ENCODE measurements at places on chromosomes 4 and X. TPM values are rescaled to one million over a fixed set of nuclear protein-coding genes. Genes with fewer than 3 reads are reported as not detected.

The MED14 gene
- total RNA-seq, result 16.1 TPM

The MND1 gene
- total RNA-seq, result 32.7 TPM

- no peak overlapping the region for H3K27ac ChIP-seq
- no peaks in the 10 kb centered on the region for H3K36me3 ChIP-seq
- no peak for DNase-seq
- no peak overlapping the region for H3K4me3 ChIP-seq
- H3K4me1 ChIP-seq, result no peaks in the 10 kb centered on the region
- no peaks in the 10 kb centered on the region for H3K27me3 ChIP-seq
These were observed 457.1 kb downstream of the MID1IP1 start for GRCh38 chrX:39258331-39258730.

GRCh38 chrX:2705046-2705832, 14.1 kb downstream of the CD99 start:
- no peak for DNase-seq
- peak overlapping the region; percentile 99 for H3K27ac ChIP-seq
- H3K4me1 ChIP-seq, result peaks cover 79% of the 10 kb centered on the region

- H3K4me1 ChIP-seq, result peaks cover 48% of the 10 kb centered on the region
- no peak overlapping the region for H3K4me3 ChIP-seq
- peaks cover 15% of the 10 kb centered on the region for H3K36me3 ChIP-seq
These were observed 2.0 kb upstream of the MXD4 start for GRCh38 chr4:2263926-2264321.

DNA sequence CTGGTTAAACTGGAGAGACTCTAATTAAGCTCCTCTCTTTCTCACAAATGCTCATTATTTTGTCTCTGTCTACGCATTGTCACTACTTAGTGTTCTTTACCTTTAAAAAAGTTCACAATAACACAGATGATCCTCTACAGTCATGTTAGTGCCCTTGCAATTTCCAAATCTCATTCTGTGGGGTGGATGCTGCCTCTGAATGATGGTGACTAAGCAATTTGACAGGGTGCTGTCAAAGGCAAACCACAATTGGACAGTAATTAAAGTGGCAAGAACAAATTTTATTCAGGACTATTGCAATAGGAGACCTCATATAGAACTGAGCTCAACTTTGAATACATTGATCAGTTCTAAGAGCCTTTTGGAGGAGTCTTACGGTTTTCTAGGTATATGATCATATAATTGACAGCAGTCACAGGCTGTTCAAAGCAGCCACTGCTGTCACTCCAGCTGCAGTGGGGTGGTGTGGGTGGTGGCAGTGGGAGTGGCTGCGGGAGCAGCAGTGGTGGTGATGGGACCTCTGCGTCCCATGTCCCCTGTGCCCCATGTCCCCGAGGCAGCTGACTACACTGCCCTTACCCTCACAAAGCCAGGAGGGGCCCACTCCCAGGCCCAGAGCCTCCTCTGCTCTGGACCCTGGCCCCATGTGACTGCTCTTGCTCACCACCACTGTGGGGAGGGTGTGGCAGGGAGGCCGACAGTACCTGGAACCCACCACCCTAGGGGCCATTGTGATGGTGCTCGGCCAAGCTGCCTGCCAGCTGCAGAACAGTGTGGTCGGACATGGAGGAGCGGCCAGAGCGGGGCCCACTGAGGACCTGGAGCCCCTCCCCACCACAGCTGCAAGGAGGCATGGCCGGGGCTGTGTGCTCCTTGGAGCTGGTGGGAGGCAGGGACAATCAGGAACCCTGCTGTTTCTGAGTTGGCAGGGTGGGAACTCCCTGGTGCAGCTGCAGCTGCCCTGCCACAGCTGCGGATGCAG, 30.4 kb upstream of the PAGE1 start:
- no peak for DNase-seq
- H3K4me3 ChIP-seq, result no peak overlapping the region
- no peaks in the 10 kb centered on the region for H3K4me1 ChIP-seq
- no peaks in the 10 kb centered on the region for H3K27me3 ChIP-seq
- H3K27ac ChIP-seq, result no peak overlapping the region

The CCDC149 gene
- total RNA-seq, result 1.5 TPM

The SHOX gene
- not detected for total RNA-seq

The ATG4A gene
- 14.7 TPM for total RNA-seq

DNA sequence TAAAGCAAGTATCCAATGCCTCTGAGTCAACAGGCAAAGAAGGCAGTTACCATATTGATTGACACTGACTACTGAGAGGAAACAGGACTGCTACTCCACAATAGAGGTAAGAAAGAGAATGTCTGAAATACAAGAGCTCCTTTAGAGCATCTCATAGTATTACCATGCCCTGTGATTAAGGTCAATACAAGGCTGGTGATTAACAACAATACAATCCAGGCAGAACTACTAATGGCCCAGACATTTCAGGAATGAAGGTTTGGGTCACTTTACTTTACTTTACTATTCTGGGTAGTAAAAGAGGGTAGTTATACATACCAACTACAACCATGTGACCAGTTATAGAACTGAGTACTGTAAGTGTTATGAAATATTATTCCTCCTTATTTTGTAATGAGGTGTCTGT, 44.5 kb downstream of the BRWD3 start:
- H3K4me1 ChIP-seq, result no peaks in the 10 kb centered on the region
- DNase-seq, result no peak
- no peaks in the 10 kb centered on the region for H3K27me3 ChIP-seq
- H3K4me3 ChIP-seq, result no peak overlapping the region

GRCh38 chr4:184510401-184510800, 36.1 kb upstream of the IRF2 start:
- no peaks in the 10 kb centered on the region for H3K36me3 ChIP-seq
- peak overlapping the region; percentile 15 for H3K27ac ChIP-seq

DNA sequence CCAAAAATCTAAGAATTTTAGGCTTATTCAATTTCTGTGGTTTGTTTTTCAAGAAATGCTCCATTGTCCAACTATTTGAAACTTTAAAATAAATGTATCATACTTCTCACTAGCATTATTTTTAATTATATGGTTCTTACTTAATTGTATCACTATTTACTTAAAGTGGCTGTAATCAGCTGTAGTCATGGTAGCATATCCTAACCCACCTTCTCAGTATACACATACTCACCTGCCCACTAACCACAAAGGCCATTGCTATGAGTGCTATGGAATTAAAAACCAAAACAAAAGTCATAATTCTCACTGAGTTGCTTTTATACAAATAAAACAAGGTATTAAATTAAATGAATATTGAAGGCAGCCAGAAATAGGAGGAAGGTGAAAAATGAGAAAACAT, 5.0 kb downstream of the FBXO8 start:
- DNase-seq, result no peak
- H3K27ac ChIP-seq, result no peak overlapping the region
- no peak overlapping the region for H3K4me3 ChIP-seq
- H3K27me3 ChIP-seq, result no peaks in the 10 kb centered on the region

DNA sequence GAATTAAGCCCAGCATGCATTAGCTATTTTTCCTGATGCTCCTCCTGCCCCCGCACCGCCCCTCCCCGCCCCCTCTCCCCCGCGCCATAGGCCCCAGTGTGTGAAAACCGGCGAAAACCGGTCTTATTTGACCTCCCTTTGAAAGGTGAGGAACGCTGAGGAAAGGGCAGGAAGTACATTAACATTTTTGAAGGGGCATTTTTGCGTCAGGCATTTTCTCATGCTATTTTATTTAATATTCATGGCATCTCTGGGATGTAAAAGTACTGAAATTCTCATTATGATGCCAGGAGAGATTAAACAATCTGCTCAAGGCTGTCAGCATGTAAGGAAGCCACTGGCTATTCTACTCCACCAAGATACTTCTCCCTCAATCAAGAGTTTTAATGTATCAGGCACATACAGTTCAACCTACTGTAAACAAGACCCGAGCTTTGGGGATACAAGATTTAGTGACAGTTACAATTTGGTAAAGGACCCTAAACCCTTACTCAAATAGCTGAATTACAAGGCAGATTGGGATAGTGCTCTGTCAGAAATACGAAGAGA, 1.2 kb upstream of the NMU start:
- DNase-seq, result no peak
- H3K27me3 ChIP-seq, result peaks cover 62% of the 10 kb centered on the region
- no peak overlapping the region for H3K4me3 ChIP-seq
- H3K27ac ChIP-seq, result no peak overlapping the region

- no peak overlapping the region for H3K27ac ChIP-seq
- no peaks in the 10 kb centered on the region for H3K27me3 ChIP-seq
These were observed 35.7 kb downstream of the LDB2 start for GRCh38 chr4:16862697-16863096.

The NUDT10 gene
- total RNA-seq, result 0.85 TPM

- no peaks in the 10 kb centered on the region for H3K27me3 ChIP-seq
- no peak for DNase-seq
- peaks cover 11% of the 10 kb centered on the region for H3K4me1 ChIP-seq
- peaks cover 43% of the 10 kb centered on the region for H3K36me3 ChIP-seq
- no peak overlapping the region for H3K27ac ChIP-seq
These were observed 7.3 kb downstream of the MAEA start for GRCh38 chr4:1297023-1297395.

DNA sequence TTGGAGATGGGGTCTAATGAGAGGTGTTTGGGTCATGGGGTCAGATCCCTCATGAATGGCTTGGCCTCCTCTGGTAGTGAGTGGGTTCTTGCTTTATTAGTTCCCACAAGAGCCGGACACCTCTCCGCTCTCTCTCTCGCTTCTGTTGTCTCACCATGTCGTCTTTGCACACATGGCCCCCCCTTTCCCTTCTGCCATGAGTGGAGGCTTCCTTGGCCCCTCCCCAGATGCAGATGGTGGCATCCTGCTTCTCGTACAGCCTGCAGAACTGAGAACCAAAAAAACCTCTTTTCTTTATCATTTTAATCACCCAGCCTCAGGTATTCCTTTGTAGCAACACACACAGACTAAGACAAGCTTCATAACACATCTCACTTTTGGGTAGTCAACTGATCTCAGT, 49.6 kb upstream of the SPRY1 start:
- H3K36me3 ChIP-seq, result no peaks in the 10 kb centered on the region
- DNase-seq, result no peak
- peak overlapping the region; percentile 84 for H3K27ac ChIP-seq

DNA sequence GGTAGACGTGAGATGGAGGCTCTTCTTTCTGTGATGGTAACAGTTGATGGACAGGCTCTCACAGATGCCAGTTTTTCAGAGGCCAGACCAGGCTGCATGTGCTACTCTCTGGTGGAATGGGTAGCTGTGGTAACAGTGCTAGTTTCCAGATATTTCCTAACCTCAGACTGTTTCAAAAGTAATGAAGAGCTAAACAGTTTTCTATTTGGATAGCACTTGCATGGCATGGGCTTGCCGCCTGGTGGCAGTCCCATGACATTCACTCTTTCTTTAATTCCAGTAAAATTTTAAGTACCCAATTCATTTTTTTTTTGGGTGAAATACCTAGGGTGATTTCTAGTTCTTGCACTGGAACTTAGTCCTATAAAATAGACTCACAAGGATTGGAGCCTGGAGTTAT, 220.2 kb upstream of the MAD2L1 start:
- no peaks in the 10 kb centered on the region for H3K4me1 ChIP-seq
- no peaks in the 10 kb centered on the region for H3K36me3 ChIP-seq
- no peak overlapping the region for H3K27ac ChIP-seq
- H3K27me3 ChIP-seq, result no peaks in the 10 kb centered on the region
- H3K4me3 ChIP-seq, result no peak overlapping the region

DNA sequence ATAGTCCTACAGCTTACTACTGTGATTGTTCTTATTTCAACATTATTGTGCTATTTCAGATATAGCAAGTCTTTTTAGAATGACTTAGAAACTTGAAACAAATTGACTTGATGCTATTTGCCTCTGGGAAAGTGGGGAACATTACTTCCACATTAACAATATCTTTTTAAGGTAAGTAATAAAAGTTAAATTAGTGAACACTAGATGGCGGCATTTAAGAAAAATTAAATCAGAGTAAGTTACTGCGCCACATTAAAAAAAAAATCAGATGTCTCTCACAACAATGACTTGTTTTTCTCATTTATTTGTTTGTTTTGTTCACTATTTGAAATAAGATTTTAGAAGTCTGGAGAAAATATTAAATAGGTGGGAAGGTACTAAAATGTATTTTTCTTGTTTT, 1026.9 kb upstream of the SLIT2 start:
- no peaks in the 10 kb centered on the region for H3K4me1 ChIP-seq
- no peak overlapping the region for H3K4me3 ChIP-seq
- no peak for DNase-seq
- H3K36me3 ChIP-seq, result no peaks in the 10 kb centered on the region
- no peak overlapping the region for H3K27ac ChIP-seq

DNA sequence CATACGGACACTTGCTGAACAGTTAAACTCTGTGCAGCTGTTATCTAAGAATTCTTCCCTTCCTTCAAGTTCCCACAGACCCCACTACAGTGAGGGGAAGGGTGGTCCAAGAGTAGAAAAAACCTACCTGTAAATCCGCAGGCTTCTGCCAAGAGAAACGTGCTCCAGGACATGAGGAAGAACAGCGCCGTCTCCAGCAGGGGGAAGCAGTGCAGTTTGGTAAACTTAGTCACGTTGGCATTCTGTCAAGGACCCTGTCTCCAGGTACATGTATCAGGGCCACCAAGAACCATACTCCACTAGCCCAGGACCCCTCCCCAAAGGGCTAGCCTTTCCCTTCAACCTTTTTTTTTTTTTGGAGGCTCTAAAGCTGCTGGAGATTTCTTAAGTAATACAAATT, 79.9 kb downstream of the CHST7 start:
- H3K27me3 ChIP-seq, result no peaks in the 10 kb centered on the region
- no peaks in the 10 kb centered on the region for H3K36me3 ChIP-seq
- DNase-seq, result peak; percentile 42
- peaks cover 23% of the 10 kb centered on the region for H3K4me1 ChIP-seq
- no peak overlapping the region for H3K27ac ChIP-seq

GRCh38 chr4:180947425-180947824, 1295.8 kb upstream of the TENM3 start:
- no peak for DNase-seq
- no peak overlapping the region for H3K4me3 ChIP-seq
- no peaks in the 10 kb centered on the region for H3K36me3 ChIP-seq
- no peak overlapping the region for H3K27ac ChIP-seq

DNA sequence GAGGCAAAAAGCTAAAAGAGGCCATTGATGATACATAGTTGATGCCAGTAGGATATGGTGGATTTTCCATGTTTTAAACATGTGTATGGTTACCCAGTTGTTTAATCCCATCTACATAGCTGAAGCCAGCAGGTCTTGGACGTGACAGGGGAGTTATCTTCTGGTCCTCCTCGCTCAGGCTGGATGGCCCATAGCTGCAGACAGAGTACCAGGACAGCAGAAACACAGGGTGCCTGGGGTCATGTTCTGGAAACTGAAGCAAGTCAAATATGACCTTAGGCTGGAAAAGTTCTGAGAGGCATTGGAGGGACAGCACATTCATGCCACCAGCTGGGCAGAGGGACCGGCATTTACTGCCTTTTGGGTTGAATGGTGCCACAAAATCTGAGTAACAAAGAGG, 118.0 kb upstream of the GPC4 start:
- H3K27ac ChIP-seq, result no peak overlapping the region
- H3K4me1 ChIP-seq, result no peaks in the 10 kb centered on the region
- H3K4me3 ChIP-seq, result no peak overlapping the region
- DNase-seq, result no peak
- no peaks in the 10 kb centered on the region for H3K27me3 ChIP-seq

- H3K27me3 ChIP-seq, result peaks cover 92% of the 10 kb centered on the region
- no peaks in the 10 kb centered on the region for H3K4me1 ChIP-seq
- DNase-seq, result no peak
- no peaks in the 10 kb centered on the region for H3K36me3 ChIP-seq
- no peak overlapping the region for H3K4me3 ChIP-seq
- H3K27ac ChIP-seq, result no peak overlapping the region
These were observed 655 bp downstream of the HELT start for GRCh38 chr4:185018834-185019455.

Data from thymus (tissue), 14 donors.